ENCODE measurements at places on chromosomes 6 and 20.

DNA sequence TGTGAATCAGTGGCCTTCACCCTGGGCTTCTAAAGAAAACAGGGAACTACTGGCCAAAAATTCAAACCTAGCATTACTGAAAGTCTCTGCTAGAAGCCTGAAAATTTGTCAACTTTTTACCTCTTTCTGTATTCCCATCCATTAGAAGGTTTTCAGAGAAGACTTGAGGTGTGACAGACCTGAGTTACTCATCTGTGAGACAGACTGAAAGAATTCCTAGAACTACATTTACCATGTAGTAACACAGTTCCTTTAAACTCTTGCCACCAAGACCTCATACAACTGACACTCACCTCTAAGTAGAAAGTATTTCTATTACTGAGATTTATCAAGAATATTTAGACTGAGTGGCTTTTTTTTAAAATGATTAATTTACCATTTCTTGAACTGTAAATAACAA, 4.5 kb downstream of the DPM1 start:
- H3K27me3 ChIP-seq, result no peaks in the 10 kb centered on the region
- no peak overlapping the region for H3K27ac ChIP-seq
- H3K36me3 ChIP-seq, result peaks cover 3% of the 10 kb centered on the region

DNA sequence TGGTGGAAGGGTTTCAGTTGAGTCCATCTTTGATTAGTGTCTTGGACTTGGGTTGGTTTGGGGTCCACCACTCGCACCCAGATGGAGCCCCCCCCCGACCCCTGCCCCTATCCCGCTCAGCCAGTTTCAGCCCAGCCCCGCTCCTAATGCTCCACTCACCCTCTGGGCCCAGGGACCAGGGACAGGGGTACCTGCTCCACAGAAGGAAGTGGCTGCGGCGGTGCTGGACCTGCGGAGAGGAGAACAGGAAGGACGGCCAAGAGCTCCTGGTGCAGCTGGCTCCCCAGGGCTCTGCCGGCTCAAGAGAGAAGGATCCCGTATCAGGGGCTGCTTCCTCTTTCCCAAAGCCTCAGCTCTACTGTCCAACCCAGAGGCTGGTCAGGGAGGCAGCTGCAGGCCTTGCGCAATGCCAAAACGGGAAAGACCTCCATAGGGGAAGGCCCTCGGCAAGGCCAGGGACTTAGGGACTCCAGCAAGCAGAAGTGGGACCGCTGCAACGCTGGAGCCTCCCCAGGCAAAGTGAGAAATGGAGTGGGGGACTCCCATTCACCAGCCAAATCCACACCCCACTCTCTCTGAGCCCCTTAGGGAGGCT, at the start of gene SIGLEC1:
Gene SIGLEC1, minus strand, starts transcription at position 322 of the 595 bp plus-strand sequence. CDS start 5,472 bp downstream, outside the sequence.
- H3K4me3 ChIP-seq, result no peak within 1 kb of the TSS
- no peak for DNase-seq
- no peak within 1 kb of the TSS for H3K27ac ChIP-seq
- H3K4me1 ChIP-seq, result peaks cover 11% of the 10 kb centered on the region
- peaks cover 22% of the 10 kb centered on the region for H3K27me3 ChIP-seq

GRCh38 chr20:63405102-63405730, 44.1 kb upstream of the CHRNA4 start:
- no peak overlapping the region for H3K27ac ChIP-seq
- peaks cover 11% of the 10 kb centered on the region for H3K27me3 ChIP-seq
- H3K36me3 ChIP-seq, result no peaks in the 10 kb centered on the region
- no peak overlapping the region for H3K4me3 ChIP-seq

DNA sequence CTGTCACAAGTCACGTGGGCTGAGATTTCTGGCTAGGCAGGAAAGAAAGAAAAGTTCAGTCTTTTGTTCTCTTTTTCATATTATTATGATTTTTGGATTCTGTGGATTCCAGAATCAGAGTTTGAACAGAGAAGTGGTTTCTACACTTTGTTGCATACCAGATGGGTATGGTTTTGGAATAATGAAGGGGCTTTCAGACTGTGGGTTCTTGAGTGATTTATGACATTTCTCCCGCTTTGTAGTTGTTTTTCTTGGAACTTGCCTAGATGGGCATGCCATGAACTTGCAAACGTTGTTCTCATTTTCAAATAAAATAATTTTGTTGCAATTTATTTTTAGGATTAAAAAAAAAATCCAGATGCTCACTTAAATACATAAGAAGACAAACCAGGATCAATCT, 34.4 kb downstream of the CBFA2T2 start:
- no peaks in the 10 kb centered on the region for H3K27me3 ChIP-seq
- no peaks in the 10 kb centered on the region for H3K36me3 ChIP-seq
- no peak for DNase-seq
- H3K4me3 ChIP-seq, result no peak overlapping the region
- H3K4me1 ChIP-seq, result peaks cover 25% of the 10 kb centered on the region

DNA sequence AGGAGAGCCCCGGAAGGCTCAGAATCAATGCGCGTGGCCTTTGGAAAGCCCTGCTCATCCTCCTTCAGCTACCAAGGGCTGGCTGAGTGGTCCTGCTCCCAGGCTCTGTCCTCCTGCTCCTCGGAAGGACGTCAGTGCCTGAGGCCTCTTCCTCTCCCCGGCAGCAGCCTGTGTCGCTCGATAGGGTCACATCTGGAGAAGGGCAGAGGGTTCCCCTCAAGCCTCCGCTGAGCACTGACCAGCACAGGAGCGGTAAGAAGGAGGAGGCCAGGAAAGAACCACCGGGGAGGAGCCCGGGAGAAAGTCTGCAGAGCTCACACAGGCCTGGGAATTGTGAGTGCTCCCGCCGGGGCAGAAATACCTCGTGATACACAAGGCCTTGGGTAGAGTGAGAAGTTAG, 21.2 kb downstream of the KIF25 start:
- no peak overlapping the region for H3K4me3 ChIP-seq
- no peak overlapping the region for H3K27ac ChIP-seq
- peaks cover 3% of the 10 kb centered on the region for H3K36me3 ChIP-seq
- no peak for DNase-seq
- H3K27me3 ChIP-seq, result peaks cover 14% of the 10 kb centered on the region

GRCh38 chr20:45254383-45255262, at the start of gene SLPI:
Gene SLPI (minus strand): TSS chr20:45254564. CDS start chr20:45254543, 21 bp downstream.
- H3K27me3 ChIP-seq, result peaks cover 77% of the 10 kb centered on the region
- H3K27ac ChIP-seq, result no peak within 1 kb of the TSS
- peaks cover 9% of the 10 kb centered on the region for H3K36me3 ChIP-seq
- no peak for DNase-seq
- peaks cover 5% of the 10 kb centered on the region for H3K4me1 ChIP-seq

Data from T-helper 17 cell (primary cell).